ENCODE measurements at places on chromosomes 5 and 9.

GRCh38 chr5:125049721-125050702 is 303.6 kb upstream of the ZNF608 start:
- DNase-seq: no peak

- DNase-seq: no peak
Measured at GRCh38 chr5:61401726-61402125, 69.7 kb downstream of the ZSWIM6 start.

GRCh38 chr9:112327718-112328450 is 5.5 kb downstream of the PTBP3 start:
- DNase-seq: no peak

DNA sequence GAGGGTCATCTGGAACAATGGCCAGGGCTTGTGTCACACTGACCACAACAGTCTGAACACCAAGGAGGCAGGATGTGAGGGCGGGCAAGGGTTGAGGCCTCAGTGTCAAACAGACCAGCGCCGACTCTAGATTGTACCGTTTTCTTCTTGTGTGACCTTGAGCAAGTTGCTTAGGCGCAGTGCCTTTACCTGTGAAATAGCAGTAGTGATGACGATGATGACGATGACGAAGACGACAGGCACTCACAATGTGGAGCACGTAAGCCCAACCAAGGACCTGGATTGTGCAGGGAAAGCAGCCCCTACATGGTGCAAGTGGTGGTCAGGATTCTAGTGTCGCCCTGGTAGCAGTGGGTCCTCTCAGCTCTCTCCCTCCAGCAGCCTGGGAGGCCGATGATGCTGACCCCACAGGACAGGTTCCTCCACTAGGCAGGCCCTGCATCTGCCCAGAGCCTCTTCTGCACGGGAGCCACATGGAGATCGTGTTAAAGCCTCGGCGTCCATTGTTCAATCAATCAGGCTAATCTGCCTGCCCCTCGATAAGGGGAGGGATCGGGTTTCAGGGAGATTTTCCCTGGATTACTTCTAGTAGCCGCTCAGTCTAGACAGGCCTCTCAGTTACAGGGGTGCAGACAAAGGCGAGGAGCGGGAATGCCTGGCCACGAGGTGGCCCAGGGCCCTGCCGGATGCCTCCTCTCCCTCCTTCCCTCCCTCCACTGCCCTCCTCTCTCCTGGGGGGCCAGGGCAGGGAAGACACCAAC is 91.7 kb downstream of the MACROH2A1 start:
- DNase-seq: no peak

- DNase-seq: no peak
Measured at GRCh38 chr5:50967009-50967562, 300.6 kb downstream of the PARP8 start.

DNA sequence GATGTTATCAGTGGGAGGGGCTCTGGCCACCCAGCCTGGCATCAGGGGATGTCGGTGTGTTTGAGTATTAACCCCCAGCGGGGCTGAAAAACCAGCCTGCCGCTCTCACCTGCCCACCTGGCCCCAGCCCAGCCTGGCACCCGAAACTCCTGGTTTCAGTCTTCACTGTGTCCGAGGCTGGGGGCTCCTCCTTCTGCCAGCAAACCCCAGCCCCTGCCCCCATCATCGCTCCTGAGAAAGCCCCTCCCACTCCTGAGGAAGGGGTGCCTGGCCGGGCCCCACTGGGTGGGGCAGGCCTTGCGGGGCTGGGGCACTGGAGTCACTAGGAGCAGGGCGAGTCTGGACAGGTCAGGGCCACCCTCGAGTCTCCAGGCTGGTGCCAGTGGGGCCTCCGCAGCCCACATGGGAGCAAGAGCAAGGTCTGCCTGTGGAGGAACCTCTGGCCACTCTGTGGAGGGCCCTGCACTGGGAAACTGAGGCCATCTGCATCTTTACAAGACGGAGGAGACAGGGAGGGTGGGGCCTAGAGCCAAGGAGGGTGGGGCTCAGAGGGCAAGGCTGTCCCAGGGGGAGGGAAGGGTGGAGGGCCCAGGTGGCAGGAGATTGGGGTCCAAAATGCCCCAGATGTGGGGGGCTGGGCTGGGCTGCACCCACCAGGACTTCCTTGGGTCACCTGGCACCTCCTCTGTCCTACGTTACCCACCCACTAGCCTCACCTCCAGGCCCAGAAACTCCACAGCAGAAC is 51.5 kb upstream of the NOTCH1 start:
- DNase-seq: no peak

- peak; percentile 20 for DNase-seq
Measured at GRCh38 chr5:133240425-133241091, 188.7 kb downstream of the HSPA4 start.

DNA sequence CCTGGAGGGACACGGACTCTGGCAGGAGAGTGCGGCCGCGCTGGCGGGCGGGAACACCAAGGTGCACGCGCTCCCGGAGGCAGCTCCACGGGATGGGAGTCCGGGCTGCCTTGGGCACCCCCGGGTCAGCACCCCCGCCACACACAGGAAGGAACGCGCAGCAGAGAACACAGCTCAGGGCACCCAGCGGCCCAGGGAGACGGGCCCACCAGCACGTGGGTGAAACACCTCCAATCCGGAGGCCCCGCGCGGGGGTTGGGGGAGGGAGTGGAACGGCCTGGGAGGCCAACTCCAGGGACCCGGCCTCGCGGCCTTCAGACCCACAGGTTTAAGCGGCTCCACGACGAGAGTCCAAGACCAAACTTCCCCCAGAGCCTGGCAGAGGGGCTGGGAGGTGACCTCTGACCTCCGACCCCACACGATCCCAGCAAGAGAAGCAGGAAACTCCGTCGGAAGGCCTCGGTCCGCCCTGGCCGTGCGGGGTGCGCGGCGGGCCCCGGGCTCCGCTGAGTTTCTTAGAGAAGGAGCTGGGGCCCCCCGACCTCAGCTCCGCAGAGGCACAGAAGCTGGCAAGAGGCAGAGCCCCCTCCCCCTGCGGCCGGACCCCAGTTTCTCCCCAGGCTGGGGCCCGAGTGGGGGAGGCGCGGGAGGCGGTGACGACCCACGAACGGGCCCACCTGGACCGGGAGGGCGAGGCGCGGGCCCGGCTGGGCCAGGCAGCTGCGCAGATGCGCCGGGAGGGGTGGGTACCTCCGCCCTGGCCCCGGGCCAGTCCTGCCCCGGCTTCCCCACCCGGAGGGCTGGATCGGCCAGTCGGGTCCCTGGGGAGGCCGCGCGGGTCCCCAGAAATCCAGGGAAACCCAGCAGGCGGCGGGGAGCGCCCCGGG is 851 bp downstream of the NACC2 start:
- DNase-seq: peak; percentile 67

GRCh38 chr9:120944434-120944843 is 17.8 kb upstream of the TRAF1 start:
- no peak for DNase-seq

- no peak for DNase-seq
Measured at GRCh38 chr5:58842852-58843251, 260.0 kb downstream of the RAB3C start.

DNA sequence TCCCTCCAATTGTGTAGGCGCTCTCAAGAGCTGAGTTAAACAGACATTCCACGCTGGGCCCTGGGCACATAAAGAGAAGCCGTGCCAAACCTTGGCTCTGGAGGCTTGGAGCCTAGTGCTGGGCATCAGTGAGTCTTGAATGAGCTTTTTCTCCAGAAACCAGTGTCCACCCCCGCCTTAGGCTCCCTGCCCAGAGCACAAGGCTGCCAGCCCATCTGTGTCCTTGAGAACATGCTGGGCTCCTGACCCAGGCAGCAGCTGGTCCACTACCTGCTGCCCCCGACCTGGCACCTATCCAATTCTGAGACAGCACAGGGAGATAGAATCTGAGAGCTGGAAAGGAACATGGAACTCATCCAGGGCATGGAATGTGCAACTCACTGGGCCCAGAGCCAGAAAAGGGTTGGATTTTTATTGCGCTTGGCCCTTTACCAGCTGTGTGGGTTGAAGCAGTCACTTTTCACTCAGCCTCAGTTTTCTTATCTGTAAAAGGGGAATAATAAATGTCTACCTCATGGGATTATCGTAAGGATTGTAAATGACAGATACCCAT is 92.4 kb upstream of the CPLX2 start:
- DNase-seq: no peak

DNA sequence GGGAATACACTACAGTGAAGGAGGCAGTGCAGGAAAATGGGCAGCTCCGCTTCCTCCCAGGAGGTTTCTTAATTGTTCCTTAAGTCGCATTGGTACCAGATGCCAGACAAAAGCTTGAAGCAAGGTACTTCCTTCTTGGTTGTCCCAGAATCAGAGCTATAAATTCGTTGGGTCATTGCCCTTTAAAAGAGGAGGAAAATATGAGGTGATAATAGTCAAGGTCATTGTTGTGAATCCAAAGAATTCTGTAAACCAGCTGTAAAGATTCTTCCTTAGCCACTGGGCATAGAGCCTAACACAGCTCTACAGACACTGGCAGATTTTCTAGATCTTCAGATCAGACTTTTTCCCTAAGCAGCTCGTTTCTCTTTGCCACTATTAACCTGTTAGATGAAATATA is 444.1 kb upstream of the TLE4 start:
- no peak for DNase-seq
